ENCODE measurements at places on chromosomes 12 and 14.
A peak's percentile ranks its signal among the peaks of the same experiment; 100 is the strongest.

DNA sequence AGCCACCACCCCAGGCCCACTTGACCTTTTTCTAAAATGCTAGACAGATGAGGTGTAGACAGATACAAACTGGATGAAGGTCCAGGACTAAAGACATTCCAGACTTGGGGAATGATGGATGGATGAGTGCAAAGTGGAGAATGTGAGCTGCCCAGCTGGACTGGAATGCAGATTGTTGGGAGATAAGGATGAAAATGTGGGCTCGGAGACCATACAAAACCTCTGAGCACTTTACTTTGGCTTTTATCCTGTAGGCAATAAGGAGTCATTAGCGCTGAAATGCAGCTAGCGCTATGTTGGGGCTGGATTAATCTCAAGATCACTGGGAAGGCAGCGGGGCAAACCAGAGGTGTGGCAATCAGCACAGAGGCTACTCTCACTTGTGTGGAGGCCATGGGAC, 64.7 kb upstream of the GNPNAT1 start:
- no peak for DNase-seq

- DNase-seq, result no peak
Observed at GRCh38 chr12:63301311-63301710, 150.3 kb upstream of the AVPR1A start.

- DNase-seq, result no peak
Observed at GRCh38 chr12:100371146-100371545, 14.3 kb downstream of the SLC17A8 start.

DNA sequence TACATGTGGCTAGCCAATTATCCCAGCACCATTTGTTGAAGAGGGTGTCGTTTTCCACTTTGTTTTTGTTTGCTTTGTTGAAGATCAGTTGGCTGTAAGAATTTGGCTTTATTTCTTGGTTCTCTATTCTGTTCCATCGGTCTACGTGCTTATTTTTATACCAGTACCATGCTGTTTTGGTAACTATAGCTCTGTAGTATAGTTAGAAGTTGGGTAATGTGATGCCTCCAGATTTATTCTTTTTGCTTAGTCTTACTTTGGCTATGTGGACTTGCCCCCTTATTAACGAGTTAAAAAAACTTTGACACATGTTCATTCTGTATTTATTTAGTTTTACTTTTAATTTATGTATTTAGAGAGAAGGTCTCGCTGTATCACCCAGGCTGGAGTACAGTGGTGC, 120.4 kb downstream of the ADCK1 start:
- DNase-seq, result no peak

DNA sequence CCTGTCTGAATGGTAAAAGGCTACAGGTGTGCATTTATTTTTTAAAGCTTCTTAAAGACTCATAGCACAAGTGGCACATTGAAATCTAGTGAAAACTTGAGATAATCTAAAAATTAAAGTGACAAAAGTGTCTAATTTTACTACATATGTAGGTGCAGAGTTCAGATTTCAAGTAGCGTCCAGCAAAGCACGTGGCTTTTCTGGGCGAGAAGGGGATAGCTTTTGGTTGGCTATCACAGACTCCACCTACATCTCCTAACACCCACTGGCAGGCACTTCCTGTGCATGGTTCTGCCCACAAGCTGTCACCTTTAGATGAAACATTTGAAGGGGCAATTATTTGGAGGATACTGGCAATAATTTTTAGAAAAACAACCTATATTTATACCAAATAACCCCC, 1.9 kb upstream of the PITPNM2 start:
- DNase-seq, result no peak

GRCh38 chr12:3607039-3607720, 116.2 kb downstream of the PRMT8 start:
- DNase-seq, result no peak

DNA sequence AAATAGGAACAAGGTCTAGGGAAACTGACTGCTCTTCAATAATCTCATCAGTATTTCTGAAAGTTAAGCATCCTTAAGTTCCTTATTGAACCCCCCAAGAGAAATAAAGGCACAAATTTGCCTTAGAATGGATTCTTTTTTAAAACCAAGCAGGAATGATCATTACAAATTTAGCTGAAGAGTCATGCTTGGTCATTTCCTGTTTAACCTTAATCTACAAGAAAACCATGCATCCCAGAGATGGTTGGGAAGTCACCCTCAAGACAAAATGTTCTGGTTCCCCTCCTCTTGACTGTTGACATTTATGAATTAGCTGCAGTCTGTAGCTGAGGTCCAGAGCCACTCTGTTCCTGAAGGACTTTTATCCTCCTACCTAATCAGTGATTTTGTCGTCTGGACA, 291.8 kb upstream of the G2E3 start:
- no peak for DNase-seq

- DNase-seq, result peak; percentile 72
Observed at GRCh38 chr14:67934087-67934486, 114.5 kb downstream of the RAD51B start.

DNA sequence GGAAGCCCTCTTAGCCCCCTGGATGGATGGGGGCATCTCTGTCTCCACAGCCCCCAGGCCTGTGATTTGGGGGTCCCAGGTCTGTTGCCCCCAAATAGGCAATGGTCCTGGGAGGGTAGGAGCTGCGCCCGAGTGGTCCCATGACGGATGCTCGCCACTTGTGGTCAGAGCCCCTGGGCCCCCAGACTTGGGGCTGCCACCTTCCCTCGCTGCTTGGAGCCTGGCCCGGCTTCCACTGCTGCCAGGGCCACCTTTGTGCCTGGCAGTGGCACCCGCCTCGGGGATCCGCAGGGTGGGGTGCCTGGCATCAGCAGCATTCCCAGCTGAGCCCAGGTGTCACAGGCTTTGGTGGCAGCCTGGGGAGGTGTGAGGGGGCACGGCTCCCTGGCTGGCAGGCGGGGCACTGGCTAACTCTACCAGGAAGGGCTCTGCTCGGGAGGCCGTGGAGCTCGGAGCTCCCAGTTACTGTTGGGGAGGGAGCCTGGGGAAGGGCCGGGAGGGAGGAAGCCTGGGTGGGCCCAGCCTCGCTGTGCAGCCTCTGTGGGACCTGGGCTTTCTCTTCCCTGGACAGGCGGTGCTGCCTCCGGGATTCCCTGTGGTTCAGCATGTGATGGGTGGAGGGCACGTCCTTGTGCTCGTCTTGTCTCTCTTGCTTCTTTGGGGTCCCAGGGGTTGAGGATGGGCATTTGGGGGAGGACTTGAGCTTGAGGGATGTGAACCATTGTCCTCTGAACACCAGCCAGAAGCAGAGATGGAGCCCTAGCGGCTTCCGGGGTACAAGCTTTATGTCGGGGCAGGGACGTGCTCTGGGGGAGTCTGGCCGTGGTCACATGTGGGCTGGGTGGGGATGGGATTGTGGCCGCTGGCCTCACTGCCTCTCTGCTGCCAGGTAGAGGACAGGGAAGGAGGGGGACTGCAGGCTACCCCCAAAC, 5.4 kb downstream of the KIF26A start:
- DNase-seq, result no peak

DNA sequence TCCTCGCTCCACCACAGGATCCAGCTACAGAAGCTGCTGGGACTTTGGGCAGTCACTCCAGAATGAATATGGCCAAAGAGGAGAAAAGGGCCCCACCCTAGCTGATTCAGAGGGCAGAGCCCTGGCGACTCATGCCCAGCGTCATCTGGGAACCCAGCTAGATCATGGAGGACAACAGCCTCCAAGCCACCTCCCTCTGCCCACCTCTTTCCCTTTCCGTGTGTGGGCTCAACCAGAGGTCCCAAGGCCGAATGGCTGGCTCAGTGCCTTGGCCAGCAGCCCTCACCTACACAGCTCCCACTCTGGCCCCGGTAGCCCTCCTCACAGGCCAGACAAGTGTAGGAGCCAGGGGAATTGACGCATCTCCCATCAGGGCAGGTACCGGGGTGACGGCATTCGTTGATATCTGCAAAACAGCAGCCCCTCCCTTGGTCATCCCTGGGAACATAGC, 17.4 kb downstream of the ISCA2 start:
- no peak for DNase-seq

DNA sequence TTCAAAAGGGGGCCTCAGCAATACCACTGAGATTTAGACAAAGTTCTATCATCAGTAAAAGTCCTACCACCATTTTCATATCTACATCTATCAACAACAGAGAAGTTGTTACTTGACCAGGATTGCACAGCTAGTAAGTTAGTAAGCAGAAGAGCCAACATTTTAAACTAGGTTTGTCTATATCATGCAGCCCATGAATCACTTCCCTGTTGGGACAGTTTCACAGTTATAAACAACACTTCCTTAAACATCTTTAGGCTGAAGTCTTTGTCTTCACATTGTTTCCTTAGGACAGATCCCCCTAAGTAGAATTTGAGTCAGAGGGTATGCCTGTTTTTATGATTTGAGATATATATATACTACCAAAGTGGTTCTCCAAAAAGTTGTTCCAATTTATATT, 68.5 kb downstream of the DAO start:
- no peak for DNase-seq

DNA sequence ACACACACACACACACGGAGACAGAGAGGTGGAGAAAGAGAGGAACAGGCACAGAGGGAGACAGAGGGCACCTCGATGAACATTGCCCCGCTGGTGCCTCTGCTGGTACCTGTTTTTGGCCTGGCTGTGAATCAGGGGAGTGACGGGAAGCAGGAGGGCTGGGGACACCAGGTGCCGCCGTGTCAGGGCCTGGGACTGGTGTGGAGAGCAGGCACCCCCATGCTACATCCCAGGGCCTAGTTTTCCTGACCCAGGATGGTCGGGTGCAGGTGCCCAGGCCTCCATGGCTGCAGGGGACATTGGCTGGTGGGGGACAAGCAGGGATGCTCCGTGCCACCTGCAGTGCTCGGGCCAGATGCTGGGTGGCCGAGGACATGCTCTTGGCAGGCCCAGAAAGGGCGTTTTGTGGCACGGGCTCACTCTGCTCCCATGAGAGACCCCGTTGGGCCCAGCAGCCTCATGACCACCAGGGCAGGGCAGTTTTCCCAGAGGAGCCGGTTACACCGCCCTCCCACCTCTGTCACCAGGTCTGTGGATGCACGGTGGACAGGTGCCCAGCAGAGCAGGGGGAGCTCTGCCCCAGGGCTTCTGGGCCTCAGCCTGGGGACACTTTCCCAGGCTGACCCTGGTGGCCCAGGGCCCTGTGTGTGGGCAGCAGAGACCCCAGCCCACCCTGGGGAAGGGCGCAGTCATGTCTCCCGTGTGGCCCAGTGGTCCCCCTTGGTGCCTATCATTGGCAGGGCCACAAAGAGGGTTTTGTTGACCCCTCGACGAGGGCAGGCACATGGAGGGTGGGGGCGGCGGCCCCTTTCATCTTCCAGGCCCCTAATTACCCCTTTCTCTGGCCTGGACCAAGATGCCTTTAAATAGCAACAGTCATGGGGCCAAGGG, 207.5 kb upstream of the RTL1 start:
- DNase-seq, result no peak

GRCh38 chr14:44895716-44896115, 66.0 kb downstream of the KLHL28 start:
- DNase-seq, result no peak

DNA sequence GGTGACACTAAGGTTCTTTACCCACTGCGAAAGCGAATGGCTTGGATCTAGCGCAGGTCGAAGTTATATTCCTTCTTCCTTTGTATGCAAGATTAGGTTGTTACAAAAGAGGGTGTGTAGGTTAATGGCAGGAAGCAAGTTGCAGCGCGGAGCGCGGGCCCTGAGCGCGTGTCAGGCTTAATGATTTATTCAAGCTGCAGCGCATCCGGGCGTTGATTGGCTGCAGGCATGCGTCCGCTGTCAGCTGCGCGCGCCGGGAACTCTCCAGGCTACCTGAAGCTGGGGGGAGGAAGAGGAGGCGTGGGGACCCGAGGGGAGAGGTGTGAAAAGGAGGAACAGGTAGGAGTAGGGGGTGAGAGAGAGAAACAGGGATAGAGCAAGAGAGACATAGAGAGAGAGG, 7.4 kb downstream of the ASCL1 start:
- DNase-seq, result no peak

DNA sequence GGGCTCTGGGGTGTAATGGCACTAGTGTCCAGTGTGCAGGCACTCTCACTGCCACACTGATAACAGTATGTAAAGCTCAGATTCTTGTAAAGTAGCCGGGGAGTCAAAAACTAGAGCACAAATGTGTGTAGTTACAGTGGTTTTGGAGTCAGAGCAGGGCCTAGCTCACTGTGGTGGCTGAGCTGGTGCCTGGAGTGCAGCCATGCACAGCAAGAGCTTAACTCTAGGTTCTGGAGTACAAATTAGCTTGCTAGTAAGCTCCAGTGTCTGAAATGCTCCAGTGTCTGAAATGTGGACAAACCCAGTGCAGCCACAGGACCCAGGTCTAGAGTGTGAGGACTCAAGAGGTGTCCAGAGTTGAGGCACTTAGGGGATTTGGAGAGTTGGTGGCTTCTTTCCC, 149.2 kb downstream of the MSRB3 start:
- no peak for DNase-seq

Measured in glomerular endothelial cell (primary cell).